T-cell (primary cell): ENCODE measurements at places on chromosomes 13 and 19. TPM values are rescaled to one million over a fixed set of nuclear protein-coding genes. Genes with fewer than 3 reads are reported as not detected.

The DCUN1D2 gene
- total RNA-seq = 18.7 TPM

The TICAM1 gene
- 14.7 TPM for total RNA-seq

The DDX49 gene
- 43.8 TPM for total RNA-seq

The ZNF528 gene
- total RNA-seq = 18.7 TPM

The ZNF675 gene
- total RNA-seq = 17.5 TPM

The DCT gene
- 0.25 TPM for total RNA-seq

The SUPT20H gene
- total RNA-seq = 87.4 TPM

The SULT2A1 gene
- total RNA-seq = not detected

The SMIM7 gene
- 77.6 TPM for total RNA-seq

The KLK12 gene
- total RNA-seq = not detected

The RINL gene
- 71.0 TPM for total RNA-seq

The C13orf42 gene
- total RNA-seq = not detected

The RGL3 gene
- 0.72 TPM for total RNA-seq

The C19orf33 gene
- 0.56 TPM for total RNA-seq

The IGFL2 gene
- not detected for total RNA-seq

The ZNF30 gene
- total RNA-seq = 8.7 TPM

The ZNF628 gene
- 14.5 TPM for total RNA-seq

The MUC16 gene
- total RNA-seq = 0.07 TPM

The APOC4 gene
- not detected for total RNA-seq

The CGB5 gene
- not detected for total RNA-seq

The MYBPC2 gene
- not detected for total RNA-seq

The PRODH2 gene
- total RNA-seq = not detected

The TTC9B gene
- not detected for total RNA-seq

The CYP4F3 gene
- not detected for total RNA-seq

The PRSS57 gene
- 1.9 TPM for total RNA-seq

The ZNF208 gene
- total RNA-seq = 3.2 TPM

The SCN1B gene
- total RNA-seq = 1.1 TPM

The ONECUT3 gene
- 0.03 TPM for total RNA-seq

The PSG1 gene
- total RNA-seq = not detected

The ATP12A gene
- total RNA-seq = not detected

The C1QTNF9B gene
- total RNA-seq = not detected

The ELL gene
- 33.3 TPM for total RNA-seq

The SMIM44 gene
- total RNA-seq = not detected

The PDX1 gene
- not detected for total RNA-seq

The ZNF283 gene
- total RNA-seq = 5.4 TPM

The ZNF57 gene
- total RNA-seq = 3.4 TPM

The ADM5 gene
- 6.4 TPM for total RNA-seq

The SCEL gene
- 0.09 TPM for total RNA-seq

The ZNF681 gene
- 6.7 TPM for total RNA-seq

The PIAS4 gene
- 21.8 TPM for total RNA-seq

The SPTBN4 gene
- 0.53 TPM for total RNA-seq

The PABPC3 gene
- total RNA-seq = not detected

The CASP14 gene
- total RNA-seq = not detected

The VSTM2B gene
- not detected for total RNA-seq

The VAV1 gene
- 82.5 TPM for total RNA-seq

The CRLF1 gene
- total RNA-seq = not detected

The ABHD17A gene
- 151 TPM for total RNA-seq

The SLITRK5 gene
- 0.14 TPM for total RNA-seq

The CLEC17A gene
- total RNA-seq = 0.65 TPM

The SKA3 gene
- 2.3 TPM for total RNA-seq
